ENCODE measurements at places on chromosomes 5 and 9. TPM values are rescaled to one million over a fixed set of nuclear protein-coding genes. Genes with fewer than 3 reads are reported as not detected.

SEMA5A gene
- total RNA-seq, result 42.3 TPM

FBXL7 gene
- total RNA-seq, result 14.4 TPM

DNA sequence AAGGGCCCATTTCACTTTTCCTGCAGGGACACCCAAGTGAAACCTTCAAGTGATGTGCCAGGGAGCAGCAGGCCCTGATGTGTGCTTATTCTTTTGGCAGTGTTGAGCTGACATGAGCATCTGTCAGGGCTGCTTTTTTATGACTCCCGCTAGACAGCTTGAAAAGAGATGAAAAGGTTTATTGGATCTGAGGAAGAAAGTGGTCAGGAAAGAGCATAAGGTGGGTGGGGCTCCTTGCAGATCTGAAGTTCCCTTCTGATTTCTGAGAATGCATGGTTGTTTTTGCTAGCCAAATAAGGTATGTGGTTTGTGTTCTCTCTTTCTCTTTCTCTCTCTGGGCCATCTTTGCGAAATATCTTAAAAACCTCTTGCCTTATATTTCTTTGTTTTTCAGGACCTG, 316.1 kb downstream of the DMRT2 start:
- H3K36me3 ChIP-seq, result no peaks in the 10 kb centered on the region
- H3K27ac ChIP-seq, result no peak overlapping the region
- no peak overlapping the region for H3K4me3 ChIP-seq

- H3K4me1 ChIP-seq, result no peaks in the 10 kb centered on the region
- no peak overlapping the region for H3K27ac ChIP-seq
- no peak for DNase-seq
- no peaks in the 10 kb centered on the region for H3K36me3 ChIP-seq
Observed at GRCh38 chr9:137982200-137982599, 104.6 kb downstream of the CACNA1B start.

- no peak overlapping the region for H3K4me3 ChIP-seq
- no peak overlapping the region for H3K27ac ChIP-seq
- no peaks in the 10 kb centered on the region for H3K27me3 ChIP-seq
- no peaks in the 10 kb centered on the region for H3K36me3 ChIP-seq
- peak; percentile 92 for DNase-seq
Observed at GRCh38 chr9:94649100-94649819, 9.9 kb upstream of the FBP1 start.

OBP2B gene
- total RNA-seq, result not detected

TXNDC8 gene
- total RNA-seq, result not detected

- H3K27ac ChIP-seq, result no peak overlapping the region
- DNase-seq, result no peak
- H3K36me3 ChIP-seq, result no peaks in the 10 kb centered on the region
- H3K4me3 ChIP-seq, result no peak overlapping the region
Observed at GRCh38 chr9:135533674-135534073, 12.3 kb upstream of the OBP2A start.

- no peaks in the 10 kb centered on the region for H3K4me1 ChIP-seq
- DNase-seq, result no peak
- H3K27ac ChIP-seq, result no peak overlapping the region
- H3K4me3 ChIP-seq, result no peak overlapping the region
Observed at GRCh38 chr5:28404363-28405071, 1366.1 kb upstream of the CDH9 start.

DNA sequence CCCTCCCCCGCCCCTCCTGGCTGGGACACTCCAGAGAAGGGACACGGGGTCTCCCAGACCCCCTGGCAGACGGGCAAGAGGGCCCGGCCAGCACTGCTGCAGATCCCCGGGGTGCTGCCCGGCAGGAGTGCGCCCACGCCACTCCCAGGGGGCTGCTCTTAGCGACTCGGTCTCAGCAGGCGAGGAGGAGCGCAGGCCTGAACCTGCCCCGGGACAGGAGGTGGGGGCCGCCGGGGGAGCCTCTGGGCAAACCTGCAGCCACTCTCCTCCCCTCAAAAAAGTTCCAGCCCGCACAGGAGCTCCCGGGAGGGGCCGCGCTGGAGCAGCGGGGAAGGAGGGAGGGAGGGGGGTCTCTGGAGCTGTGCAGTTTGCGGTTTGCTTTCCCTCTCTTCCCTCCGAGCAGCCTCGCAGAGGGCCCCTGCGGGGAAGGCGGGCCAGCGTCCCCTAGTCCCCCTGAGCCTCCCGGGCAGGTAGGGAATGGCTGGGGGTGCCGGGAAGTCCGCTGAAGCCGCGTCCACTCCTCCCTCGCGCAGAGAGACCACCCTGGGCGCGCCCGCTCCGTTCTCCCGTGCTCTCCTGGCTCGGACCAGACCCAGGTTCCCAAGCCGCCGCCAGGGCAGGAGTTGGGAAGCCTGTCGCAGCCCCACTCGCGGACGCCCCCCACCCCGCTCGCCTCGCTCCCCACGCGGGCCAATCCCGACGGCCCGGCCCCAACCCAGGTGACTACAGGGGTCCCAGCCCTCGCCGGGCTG, 44.2 kb downstream of the NACC2 start:
- peak; percentile 90 for DNase-seq
- H3K36me3 ChIP-seq, result peaks cover 10% of the 10 kb centered on the region
- H3K4me1 ChIP-seq, result peaks cover 19% of the 10 kb centered on the region
- H3K4me3 ChIP-seq, result peak overlapping the region; percentile 79
- peak overlapping the region; percentile 23 for H3K27ac ChIP-seq

DNA sequence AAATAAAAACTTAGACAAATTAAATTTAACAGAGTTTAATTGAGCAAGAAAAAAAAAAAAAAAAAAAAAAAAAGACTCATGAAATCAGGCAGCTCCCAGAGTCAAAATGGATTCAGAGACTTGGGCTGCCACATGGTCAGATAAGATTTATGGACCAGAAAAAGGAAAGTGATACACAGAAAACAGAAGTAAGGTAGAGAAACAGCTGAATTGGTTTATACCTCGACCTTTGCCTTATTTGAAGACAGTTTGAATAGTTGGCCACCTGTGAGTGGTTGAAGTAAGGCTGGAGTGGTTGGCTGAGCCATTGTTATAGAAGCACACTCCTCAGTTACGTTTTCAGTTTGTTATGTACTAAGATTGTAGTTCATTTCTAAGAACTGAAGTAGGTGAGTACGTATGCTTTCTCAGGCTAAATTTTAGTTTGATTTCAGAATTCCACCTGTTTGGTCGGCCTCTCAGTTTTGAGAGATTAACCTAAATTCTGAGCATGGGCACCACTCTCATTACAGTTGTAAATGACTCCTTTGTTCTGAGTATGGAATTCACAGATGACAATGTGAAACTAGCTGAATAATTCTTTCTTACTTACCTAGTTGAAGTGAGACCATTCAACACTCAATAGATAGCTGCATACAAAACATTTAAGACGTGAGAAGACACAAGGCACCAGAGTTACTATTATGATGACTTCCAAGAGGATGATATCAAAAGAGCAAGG, 149.0 kb downstream of the AOPEP start:
- no peak overlapping the region for H3K4me3 ChIP-seq
- peaks cover 55% of the 10 kb centered on the region for H3K4me1 ChIP-seq
- peak overlapping the region; percentile 99 for H3K27ac ChIP-seq
- H3K36me3 ChIP-seq, result no peaks in the 10 kb centered on the region
- DNase-seq, result no peak

DNA sequence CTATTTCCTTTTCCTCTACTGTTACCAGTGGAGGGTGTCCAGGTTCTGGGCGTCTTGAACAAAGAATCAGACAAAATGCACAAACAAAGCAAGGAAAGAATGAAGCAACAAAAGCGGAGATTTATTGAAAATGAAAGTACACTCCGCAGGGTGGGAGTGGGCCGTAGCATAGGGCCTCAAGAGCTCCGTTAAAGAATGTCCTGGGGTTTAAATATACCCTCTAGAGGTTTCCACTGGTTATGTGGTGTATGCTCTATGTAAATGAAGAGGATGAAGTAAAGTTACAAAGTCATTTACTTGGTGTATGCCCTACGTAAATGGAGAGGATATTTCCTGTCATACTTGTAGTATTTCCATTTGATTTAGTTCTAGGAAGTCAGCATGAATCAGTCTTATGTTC, 113.5 kb upstream of the MRPS30 start:
- H3K27ac ChIP-seq, result no peak overlapping the region
- H3K4me1 ChIP-seq, result no peaks in the 10 kb centered on the region
- no peak for DNase-seq
- H3K4me3 ChIP-seq, result no peak overlapping the region
- no peaks in the 10 kb centered on the region for H3K36me3 ChIP-seq
- H3K27me3 ChIP-seq, result no peaks in the 10 kb centered on the region

GRCh38 chr9:124797343-124798103, 20.6 kb downstream of the OLFML2A start:
- no peaks in the 10 kb centered on the region for H3K27me3 ChIP-seq
- peak; percentile 54 for DNase-seq
- no peaks in the 10 kb centered on the region for H3K4me1 ChIP-seq
- H3K27ac ChIP-seq, result no peak overlapping the region
- no peaks in the 10 kb centered on the region for H3K36me3 ChIP-seq

GRCh38 chr5:66744040-66744439, 147.8 kb downstream of the MAST4 start:
- DNase-seq, result peak; percentile 86
- no peak overlapping the region for H3K27ac ChIP-seq
- no peak overlapping the region for H3K4me3 ChIP-seq

- H3K36me3 ChIP-seq, result no peaks in the 10 kb centered on the region
- H3K27ac ChIP-seq, result no peak overlapping the region
- H3K4me1 ChIP-seq, result peaks cover 4% of the 10 kb centered on the region
- DNase-seq, result no peak
- H3K4me3 ChIP-seq, result no peak overlapping the region
Observed at GRCh38 chr5:127513408-127513970, 4.0 kb upstream of the PRRC1 start.

ADAMTS12 gene
- 8.3 TPM for total RNA-seq

GRCh38 chr9:80147866-80148265, 576.1 kb downstream of the TLE4 start:
- H3K36me3 ChIP-seq, result no peaks in the 10 kb centered on the region
- H3K27me3 ChIP-seq, result no peaks in the 10 kb centered on the region
- no peak overlapping the region for H3K27ac ChIP-seq
- no peak for DNase-seq

DNA sequence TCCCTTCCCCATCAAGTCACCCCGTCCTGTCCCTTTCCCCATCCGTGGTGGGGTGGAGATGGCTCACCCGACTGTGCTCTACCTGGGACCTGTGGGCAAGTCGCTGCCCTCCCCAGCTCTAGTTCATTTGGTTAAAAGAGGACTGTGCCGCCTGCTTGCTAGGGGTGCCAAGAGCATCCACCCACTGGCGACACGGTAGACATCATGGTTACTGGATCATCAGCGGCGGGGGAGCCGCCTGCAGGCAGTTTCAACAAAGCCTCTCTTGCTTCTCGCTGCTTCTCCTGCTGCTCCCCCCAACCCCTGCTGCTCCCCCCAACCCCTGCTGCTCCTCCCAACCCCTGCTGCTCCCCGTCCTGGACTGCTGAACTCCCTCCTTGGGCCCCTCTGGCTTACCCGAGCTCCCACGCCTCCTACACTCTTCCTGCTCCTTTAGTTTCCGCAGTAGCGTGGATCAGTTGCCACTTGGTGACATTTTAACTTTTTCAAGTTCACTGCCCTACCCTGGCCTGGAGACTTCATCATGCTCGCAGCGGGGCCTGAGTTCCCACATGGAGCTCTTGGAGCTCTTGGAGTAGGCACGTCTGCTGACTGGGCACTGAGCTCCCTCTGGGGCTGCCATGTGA, 22.0 kb upstream of the SCGB3A1 start:
- no peaks in the 10 kb centered on the region for H3K4me1 ChIP-seq
- no peaks in the 10 kb centered on the region for H3K27me3 ChIP-seq
- no peak overlapping the region for H3K27ac ChIP-seq
- no peak for DNase-seq

DNA sequence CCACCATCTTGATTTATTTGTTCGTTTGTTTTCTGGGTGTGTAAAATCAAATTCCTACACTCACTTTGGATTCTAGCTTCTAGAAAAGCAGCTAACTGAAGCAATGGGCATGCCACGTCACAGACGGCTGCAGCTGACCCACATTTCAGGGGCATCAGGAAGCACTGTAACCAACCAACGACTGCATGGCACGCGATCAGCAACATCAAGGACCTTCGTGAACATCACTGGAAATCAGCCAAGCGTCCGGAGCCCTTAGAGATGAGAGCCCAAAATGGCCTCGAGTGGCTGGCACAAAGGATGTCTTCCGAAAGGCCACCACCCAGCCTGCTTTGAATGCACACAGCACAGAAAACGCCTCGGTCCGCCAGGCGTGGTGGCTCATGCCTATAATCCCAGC, 191.1 kb downstream of the OLFM1 start:
- no peak for DNase-seq
- peaks cover 3% of the 10 kb centered on the region for H3K27me3 ChIP-seq
- no peaks in the 10 kb centered on the region for H3K4me1 ChIP-seq
- no peaks in the 10 kb centered on the region for H3K36me3 ChIP-seq
- no peak overlapping the region for H3K4me3 ChIP-seq

GRCh38 chr9:137809040-137809576, 68.5 kb upstream of the CACNA1B start:
- H3K4me1 ChIP-seq, result no peaks in the 10 kb centered on the region
- H3K27ac ChIP-seq, result no peak overlapping the region
- DNase-seq, result peak; percentile 41

GRCh38 chr5:114449860-114450421, 88.1 kb downstream of the KCNN2 start:
- H3K4me1 ChIP-seq, result no peaks in the 10 kb centered on the region
- H3K27me3 ChIP-seq, result no peaks in the 10 kb centered on the region
- H3K27ac ChIP-seq, result no peak overlapping the region
- H3K4me3 ChIP-seq, result peak overlapping the region; percentile 26

LCNL1 gene
- total RNA-seq, result 4.4 TPM

FRMPD1 gene
- not detected for total RNA-seq

TMEM250 gene
- 52.7 TPM for total RNA-seq

MARCOL gene
- not detected for total RNA-seq

GRCh38 chr5:170638454-170639220, 134.8 kb downstream of the KCNIP1 start:
- H3K4me3 ChIP-seq, result no peak overlapping the region
- peaks cover 4% of the 10 kb centered on the region for H3K4me1 ChIP-seq
- peak; percentile 96 for DNase-seq

SPATA6L gene
- 0.72 TPM for total RNA-seq

- peaks cover 20% of the 10 kb centered on the region for H3K4me1 ChIP-seq
- DNase-seq, result no peak
- H3K27me3 ChIP-seq, result no peaks in the 10 kb centered on the region
- peaks cover 12% of the 10 kb centered on the region for H3K36me3 ChIP-seq
Observed at GRCh38 chr5:181259283-181259682, 1.7 kb downstream of the TRIM52 start.

GRCh38 chr9:109710830-109711229, 69.2 kb upstream of the PALM2AKAP2 start:
- H3K4me3 ChIP-seq, result no peak overlapping the region
- peaks cover 16% of the 10 kb centered on the region for H3K27me3 ChIP-seq
- H3K4me1 ChIP-seq, result peaks cover 6% of the 10 kb centered on the region
- DNase-seq, result no peak
- H3K27ac ChIP-seq, result no peak overlapping the region

- H3K4me3 ChIP-seq, result peak overlapping the region; percentile 95
- H3K4me1 ChIP-seq, result peaks cover 16% of the 10 kb centered on the region
- no peaks in the 10 kb centered on the region for H3K27me3 ChIP-seq
- DNase-seq, result no peak
- H3K36me3 ChIP-seq, result no peaks in the 10 kb centered on the region
Observed at GRCh38 chr5:139295346-139296057, 2.0 kb downstream of the MATR3 start.

GRCh38 chr9:109904666-109905065, 124.7 kb downstream of the PALM2AKAP2 start:
- no peaks in the 10 kb centered on the region for H3K27me3 ChIP-seq
- peaks cover 19% of the 10 kb centered on the region for H3K4me1 ChIP-seq
- no peak overlapping the region for H3K4me3 ChIP-seq

HTR4 gene
- not detected for total RNA-seq
